ENCODE measurements at places on chromosomes 13 and 19.

- DNase-seq: no peak
Measured at GRCh38 chr19:46599716-46600373, 1.3 kb upstream of the CALM3 start.

DNA sequence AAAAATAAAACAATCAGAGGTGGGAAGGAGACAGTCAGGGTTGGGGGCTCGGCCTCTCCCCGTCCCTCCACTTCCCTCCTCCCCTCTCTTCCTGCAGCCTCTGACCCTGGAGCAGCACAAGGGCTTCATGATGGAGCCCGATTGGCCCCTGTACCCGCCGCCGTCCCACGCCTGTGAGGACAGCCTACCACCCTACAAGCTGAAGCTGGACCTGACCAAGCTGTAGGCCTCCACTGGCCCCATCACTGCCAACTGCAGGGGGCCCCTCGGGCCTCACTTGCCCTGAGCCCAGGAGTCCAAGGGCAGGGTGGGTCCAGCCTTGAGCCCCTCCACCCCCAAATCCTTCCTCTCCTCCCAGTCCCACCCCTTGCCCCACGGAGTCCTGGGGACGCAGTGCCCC is 7.6 kb downstream of the TMEM59L start:
- no peak for DNase-seq

- DNase-seq: no peak
Measured at GRCh38 chr13:44101347-44102083, 221.8 kb downstream of the LACC1 start.

DNA sequence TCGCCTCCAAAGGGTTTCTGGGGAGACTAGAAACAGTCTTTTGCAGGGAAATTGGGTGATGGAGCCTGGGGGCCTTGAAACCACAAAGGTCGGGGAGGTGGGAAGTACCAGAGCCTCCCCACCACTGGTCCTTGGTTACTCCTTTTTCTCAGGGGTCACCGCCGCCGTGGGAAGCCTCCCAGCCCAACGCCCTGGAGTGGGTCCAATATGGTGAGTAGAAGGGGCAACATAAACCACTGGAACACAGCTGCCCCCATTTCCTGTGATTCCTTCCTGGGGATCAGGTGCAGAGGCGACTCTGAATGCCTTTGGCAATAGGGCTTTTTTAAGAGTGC is 5.8 kb downstream of the PGLYRP1 start:
- DNase-seq: no peak

- DNase-seq: no peak
Measured at GRCh38 chr13:97267418-97268059, 45.4 kb downstream of the MBNL2 start.

- DNase-seq: no peak
Measured at GRCh38 chr13:100508996-100509395, 79.6 kb downstream of the GGACT start.
